H1 (cell line): ENCODE measurements at places on chromosomes 6 and 20. TPM values are rescaled to one million over a fixed set of nuclear protein-coding genes. Genes with fewer than 3 reads are reported as not detected.

Gene TFAP2D
- not detected in 2 replicates for total RNA-seq

Gene TPD52L2
- total RNA-seq, result 77.1 and 78.1 TPM in 2 replicates

Gene B4GALT5
- 73.5 and 75.4 TPM in 2 replicates for total RNA-seq

Gene FAM83B
- 5.7 and 6.4 TPM in 2 replicates for total RNA-seq

Gene GNMT
- total RNA-seq, result 1.8 TPM in 2 replicates

Gene PRKN
- total RNA-seq, result 0.08 and 0.13 TPM in 2 replicates

Gene CRISP2
- total RNA-seq, result not detected in 2 replicates

Gene RSPO3
- not detected in 2 replicates for total RNA-seq

Gene HLA-DRA
- total RNA-seq, result 4.1 and 5.0 TPM in 2 replicates

Gene GTF2H4
- total RNA-seq, result 49.5 and 53.4 TPM in 2 replicates

Gene TDRD6
- total RNA-seq, result 0.19 TPM in 1 of 2 replicates, not detected in the other

Gene PI3
- not detected in 2 replicates for total RNA-seq

Gene CYP39A1
- 2.4 and 2.5 TPM in 2 replicates for total RNA-seq

Gene TGM2
- total RNA-seq, result 1.0 and 1.3 TPM in 2 replicates

Gene CEP162
- 10.4 and 10.6 TPM in 2 replicates for total RNA-seq

Gene ULBP1
- 0.42 and 0.60 TPM in 2 replicates for total RNA-seq

Gene OR12D3
- not detected in 2 replicates for total RNA-seq

Gene MYBL2
- 207 and 208 TPM in 2 replicates for total RNA-seq

Gene KCNK16
- total RNA-seq, result not detected in 2 replicates

Gene GATA5
- total RNA-seq, result 0.11 and 0.15 TPM in 2 replicates
